ENCODE measurements at places on chromosomes 4 and X.

DNA sequence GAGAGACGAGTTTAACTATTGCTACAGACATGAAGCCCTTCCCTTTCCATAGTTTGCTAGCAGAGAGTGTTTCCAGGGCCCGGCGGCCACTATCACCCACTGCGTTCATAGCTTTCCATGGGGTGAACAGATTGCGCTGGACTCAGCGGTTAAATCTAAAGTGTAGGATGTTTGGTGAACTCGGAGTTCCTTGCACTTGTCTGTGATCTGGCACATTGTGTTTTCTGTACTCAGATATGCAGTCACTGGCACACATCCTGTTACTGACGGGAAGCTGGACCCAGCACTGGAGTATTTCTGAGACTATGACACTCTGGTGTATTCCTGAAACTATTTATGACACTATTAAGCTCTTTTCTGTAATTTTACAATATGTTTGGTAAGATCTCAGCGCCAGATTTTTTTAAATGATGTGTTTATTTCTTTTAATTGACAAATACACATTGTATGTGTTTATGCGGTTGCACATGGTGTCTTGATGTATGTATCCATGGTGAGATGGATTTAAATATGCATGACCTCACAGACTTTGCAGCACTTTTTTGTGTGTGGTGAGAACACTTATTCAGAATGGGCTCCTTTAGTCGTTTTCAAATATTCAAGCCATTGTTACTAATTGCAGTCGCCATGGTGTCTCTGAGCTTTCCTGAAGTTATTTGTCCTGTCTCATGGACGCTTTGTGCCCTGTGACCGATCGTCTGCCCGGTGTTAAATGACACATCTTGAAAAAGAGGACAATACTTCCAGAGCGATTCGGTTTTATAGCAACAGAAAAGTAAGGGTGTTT is 14.1 kb downstream of the CD99 start:
- DNase-seq, result no peak

- no peak for DNase-seq
These were observed 137.3 kb upstream of the CPEB2 start for GRCh38 chr4:14865031-14865366.

- no peak for DNase-seq
These were observed 666.2 kb downstream of the DMD start for GRCh38 chrX:32545101-32545500.

DNA sequence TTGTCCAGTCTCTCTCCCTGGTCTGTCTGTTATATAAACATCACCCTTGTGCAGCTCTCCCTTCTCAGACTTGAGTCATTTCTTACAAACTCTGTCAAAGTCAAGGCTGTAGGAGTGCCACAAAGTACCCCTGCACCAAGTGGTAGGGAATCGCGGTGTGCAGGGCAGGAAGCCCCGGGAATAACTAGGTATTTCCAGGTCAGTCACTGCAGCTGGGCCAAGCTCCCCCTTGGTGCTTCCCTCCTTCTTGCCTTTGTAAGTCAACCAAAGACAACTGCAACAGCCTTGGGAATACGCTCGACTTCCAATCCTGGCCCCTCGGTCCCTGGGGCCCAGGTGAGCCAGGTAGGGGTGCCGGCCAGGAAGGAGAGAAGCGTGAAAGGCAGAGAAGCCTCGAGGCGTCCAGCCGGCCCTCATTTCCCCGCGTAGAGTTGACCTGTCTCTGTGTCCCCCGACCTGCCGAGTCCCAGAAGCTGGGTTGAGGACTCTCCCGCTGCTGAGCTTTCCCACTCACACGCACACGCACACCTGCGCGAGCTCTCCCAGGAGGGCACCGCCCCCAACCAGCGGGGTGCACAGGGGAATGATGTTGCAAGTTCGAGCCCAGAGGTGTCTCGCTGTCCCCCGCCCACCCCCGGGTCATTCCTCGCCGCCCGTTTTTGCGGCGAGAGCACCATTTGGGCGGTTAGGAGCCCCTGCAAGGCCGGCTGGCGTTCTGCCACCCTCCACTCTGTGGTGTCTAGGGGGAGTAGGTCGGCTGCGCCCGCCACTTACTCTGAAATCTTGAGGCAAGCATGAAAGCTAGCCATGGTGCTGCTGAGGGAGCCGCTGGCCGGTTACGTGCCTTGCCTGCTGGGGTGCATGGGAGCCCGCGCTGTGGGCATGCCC is 22.8 kb upstream of the KIAA1210 start:
- no peak for DNase-seq

- DNase-seq, result no peak
These were observed 28.5 kb upstream of the FGF2 start for GRCh38 chr4:122798101-122798500.

DNA sequence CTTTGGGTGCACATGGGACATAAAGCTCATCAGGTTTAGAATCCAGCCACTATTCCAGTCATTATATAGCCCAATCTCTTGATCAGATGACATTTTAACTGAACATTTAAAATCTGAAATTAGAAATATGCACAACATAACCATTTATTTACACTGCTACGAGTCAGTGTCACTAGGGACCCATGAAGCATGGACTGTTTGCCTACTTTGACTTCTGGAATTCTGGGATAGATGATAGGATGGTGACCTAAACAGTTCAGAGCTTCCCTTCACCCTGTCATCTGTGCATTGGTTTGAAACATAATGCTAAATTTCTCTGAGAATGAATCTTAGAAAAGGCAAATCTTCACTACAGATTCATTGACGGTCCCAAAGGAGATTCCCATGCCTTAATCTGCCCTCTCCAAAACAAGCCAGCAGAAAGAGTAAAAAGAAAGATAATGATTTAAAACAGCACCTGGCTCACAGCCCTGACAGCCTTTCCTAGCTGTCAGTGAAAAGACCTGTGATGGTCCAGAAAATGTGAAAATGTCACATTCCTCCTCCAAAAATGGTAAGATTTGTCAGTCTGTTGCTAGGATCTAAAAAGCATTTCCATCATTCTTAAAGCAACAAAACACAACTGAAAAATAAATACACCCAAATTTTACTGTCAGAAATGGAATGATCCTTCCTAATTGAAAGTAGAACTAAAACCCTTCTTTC is 18.9 kb upstream of the HERC3 start:
- DNase-seq, result no peak

- DNase-seq, result no peak
These were observed 33.3 kb downstream of the TENM3 start for GRCh38 chr4:182276210-182277109.

DNA sequence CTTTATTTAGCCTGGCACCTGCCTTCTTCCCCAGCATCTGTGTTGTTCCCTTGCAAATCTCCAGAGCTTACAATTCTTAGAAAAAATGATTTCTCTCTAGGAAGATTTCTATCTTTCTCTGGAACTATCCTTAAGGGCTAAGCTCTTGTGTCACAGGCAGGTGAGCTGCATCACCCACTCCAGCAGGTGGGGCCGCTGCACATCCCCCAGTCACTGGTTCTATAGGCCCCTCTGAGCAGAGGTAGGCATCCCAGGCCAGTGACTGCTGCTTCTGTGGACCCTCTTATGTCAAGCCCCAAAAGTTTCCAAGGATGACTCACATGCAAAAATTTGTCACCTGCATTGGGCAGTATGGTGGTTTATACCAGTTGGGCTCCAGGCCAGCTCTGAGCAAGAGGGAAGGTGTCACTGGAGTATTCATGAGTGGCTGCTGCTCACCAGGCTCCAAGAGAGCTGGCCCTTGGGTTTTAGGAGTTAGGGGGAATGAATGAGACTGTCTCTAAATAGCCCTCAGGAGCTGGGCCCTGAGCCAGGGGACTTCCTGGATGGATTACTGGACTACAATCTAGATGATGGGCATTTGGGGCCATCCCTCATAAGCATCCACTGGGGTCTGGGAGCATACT is 208.1 kb upstream of the EOLA2 start:
- no peak for DNase-seq

DNA sequence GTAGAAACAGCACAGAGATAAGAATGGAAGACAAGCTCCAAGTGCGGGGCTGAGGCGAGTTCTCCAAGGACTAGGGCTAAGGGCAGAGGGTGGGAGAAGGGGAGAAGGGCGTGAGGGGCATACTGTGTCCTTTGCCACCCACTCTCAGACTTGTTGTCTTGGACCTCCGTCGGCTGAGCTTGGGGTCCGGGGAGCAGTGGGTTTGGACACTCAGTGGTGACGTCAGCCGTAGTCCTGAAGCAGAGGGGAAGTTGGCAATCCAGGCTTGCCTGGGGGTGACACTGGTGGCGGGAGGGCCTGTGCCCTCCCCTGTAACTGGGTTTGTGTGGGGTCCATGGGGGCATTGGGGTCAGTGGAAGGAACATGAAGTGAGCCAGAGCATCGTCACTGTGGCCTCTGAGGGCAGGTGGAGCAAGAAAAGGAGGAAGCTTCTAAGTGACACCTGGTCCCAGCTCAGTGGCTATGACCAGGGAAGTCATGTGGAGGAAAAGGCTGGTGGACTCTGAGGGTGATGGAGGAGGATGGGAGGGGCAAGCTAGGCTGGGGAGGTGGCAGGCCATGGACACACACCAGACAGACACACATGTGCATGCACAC is 17.6 kb downstream of the CD99 start:
- no peak for DNase-seq

- no peak for DNase-seq
These were observed 7.6 kb downstream of the ENPEP start for GRCh38 chr4:110483516-110483915.

GRCh38 chr4:87251106-87251505 is 30.7 kb upstream of the KLHL8 start:
- DNase-seq, result no peak

DNA sequence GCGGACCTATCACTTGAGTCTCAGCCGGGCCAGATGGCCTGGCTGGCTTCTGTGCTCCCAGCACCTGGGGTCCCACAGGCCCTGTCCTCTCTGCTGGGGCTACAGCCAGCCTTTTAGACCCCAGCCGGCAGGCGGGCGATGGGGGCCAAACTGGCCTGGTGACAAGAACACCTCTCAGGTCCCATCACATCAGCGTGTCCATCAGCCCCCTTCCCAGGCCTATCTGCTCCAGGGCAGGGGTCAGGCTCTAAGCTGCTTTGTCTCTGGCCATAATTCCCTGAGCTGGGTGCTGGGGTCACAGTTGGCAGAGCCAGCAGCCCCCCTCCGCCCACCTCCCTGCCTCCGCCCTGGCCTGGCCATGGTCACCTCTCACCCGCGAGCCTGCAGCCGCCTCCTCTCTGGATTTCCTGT is 77.7 kb downstream of the PPP2R2C start:
- no peak for DNase-seq

- DNase-seq, result no peak
These were observed 63.9 kb downstream of the TRAPPC11 start for GRCh38 chr4:183722731-183723560.

- DNase-seq, result no peak
These were observed 36.0 kb upstream of the SPON2 start for GRCh38 chr4:1208266-1208961.

DNA sequence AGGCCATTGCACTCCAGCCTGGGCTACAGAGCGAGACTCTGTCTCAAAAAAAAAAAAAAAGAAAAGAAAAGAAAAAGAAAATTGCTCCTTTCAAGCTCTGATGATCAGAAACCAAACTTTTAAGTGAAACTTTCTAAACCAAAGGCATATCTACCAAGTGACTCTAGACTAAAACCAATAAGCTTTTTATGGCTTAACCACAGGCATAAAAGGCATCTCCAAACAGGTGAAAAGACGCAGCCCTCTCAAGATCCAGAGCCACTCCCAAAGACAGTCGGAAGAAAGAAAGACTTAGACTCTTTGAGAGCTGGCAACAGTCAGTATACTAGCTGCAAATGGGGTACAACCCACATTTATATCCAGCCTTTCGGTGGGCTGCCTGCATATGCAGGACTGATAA is 117.1 kb upstream of the AP1S2 start:
- no peak for DNase-seq

- no peak for DNase-seq
These were observed 7.6 kb downstream of the CTAG1A start for GRCh38 chrX:154592505-154592904.

DNA sequence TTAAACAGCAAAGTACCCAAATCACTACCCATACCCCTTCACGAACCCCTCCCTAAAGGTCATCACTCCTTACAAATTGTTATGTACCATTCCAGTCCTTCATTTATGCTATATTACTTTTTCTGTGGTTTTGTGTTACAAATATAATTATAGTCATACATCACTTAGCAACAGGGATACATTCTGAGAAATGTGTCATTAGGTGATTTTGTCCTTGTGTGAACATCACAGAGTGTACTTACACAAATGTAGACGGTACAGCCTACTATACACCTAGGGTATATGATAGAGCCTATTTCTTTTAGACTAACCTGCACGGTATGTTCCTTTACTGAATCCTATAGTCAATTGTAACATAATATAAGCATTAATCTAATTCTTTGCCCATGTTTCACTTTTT is 61.9 kb downstream of the ASB9 start:
- no peak for DNase-seq

DNA sequence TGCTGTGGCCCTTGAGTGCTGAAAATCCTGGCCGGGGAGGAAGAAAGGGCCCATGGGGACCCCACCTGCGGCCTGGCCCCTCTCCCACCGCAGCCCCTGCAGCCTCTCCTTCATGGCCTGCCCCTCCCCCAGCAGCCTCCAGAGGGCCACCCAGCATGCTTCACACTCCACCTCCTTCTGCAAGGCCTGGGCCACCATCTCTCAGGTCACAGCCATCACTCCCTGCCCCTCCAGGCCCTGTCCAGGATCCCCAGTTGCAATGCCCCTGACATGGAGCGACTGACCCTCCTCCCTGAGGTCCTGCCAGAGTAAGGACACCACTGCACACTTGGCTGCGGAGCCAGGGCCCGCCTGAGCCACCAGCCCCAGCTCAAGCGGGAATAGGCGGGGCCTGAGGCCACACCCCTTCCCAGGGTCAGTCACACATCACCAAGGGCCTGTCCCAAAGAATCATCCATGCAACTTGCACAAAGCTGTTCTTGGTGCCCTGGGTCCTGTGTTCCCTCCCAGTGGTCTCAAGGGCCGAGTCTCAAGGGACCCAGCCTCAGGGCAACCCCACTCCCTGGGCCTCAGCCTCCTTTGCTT is 32.9 kb downstream of the CCNQ start:
- DNase-seq, result no peak

- DNase-seq, result no peak
These were observed 1.5 kb downstream of the SRPK3 start for GRCh38 chrX:153782313-153782712.

All from stimulated activated CD8-positive, alpha-beta memory T cell treated with anti-CD3 and anti-CD28 coated beads, Interleukin-15, amount 100 ng/mL, for 24 hours (primary cell).